ENCODE measurements at places on chromosomes 6 and 20.

- DNase-seq, result no peak
Measured at GRCh38 chr6:5506149-5506548, 244.8 kb downstream of the FARS2 start.

DNA sequence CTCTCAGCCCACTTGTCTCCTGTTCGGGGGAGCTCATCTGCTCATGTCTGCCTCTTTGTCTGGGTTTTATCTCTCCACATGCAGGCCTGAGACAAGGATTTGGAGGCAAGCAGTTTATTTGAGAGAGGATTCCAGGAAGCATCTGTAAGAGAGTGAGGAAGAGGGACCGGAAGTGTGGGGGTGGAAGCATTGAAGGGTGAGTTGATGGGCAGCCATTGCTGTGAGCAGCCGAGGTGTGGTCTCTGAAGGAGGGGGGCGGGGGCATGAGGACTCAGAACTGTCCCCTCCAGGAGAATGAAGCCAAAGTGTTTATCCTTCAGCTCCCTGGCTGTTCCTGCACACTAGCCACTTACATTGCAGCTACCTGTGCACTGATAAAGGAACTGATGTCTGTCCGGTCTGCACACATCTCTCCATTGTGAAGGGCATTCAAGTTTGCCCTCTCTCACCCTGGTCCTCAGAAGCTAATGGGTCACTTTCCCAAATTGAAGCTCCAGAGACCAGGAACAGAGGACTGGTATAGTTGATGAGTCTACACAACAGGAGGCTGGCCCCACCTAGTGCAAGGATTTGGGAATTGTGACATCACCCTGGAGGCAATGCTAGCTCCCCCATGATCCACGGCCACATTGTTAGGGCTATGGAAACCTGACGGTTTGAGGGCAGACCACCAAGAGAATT lies 100.5 kb upstream of the FOXA2 start:
- no peak for DNase-seq

GRCh38 chr20:35318502-35319157 lies 26.4 kb upstream of the FAM83C start:
- no peak for DNase-seq

DNA sequence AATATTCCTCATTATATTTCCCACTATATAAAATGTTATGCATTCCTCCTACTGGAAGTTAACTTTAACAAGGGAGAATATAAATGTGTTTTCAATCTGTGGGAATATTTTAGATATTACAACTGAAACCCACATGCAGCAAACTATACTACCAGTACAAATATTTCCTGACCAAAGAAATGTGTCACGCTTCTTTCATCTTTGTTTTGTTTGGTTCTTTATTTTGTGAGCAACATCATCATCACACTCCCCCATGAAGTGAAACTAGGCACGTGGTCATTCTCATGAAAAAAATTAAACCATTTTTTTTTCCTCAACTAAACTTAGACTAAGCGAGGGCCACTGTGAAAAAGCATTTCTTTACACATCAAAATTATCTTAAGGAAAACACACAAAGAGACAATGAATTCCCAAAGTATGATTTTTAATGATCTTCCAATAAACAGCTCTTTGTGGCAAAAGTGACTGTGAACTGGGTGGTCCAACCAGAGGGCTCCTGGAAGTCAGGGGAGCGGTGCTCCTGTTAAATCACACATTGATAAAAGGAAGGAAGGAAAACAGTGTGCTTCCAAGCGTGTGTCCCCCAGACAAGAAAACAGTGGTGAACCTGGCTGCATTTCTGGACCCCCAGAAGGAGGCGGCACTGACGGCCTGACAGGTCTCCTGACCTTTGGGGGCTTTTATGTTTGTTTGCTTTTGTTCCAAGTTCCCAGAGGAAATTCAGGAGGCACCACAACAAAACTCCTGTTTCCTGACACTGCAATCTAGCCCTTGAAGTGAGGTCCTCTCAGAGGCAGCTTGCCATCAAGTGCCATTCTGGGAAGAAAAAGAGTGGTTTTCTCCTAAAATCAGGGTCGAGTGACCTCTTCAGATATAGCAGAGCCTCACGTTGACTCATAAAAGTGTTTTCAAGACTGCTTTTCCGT lies 166.8 kb upstream of the FOXQ1 start:
- DNase-seq, result no peak

GRCh38 chr20:49310705-49311104 lies 32.8 kb upstream of the ZNFX1 start:
- no peak for DNase-seq

- DNase-seq, result no peak
Measured at GRCh38 chr20:2164966-2165365, 63.3 kb downstream of the STK35 start.

DNA sequence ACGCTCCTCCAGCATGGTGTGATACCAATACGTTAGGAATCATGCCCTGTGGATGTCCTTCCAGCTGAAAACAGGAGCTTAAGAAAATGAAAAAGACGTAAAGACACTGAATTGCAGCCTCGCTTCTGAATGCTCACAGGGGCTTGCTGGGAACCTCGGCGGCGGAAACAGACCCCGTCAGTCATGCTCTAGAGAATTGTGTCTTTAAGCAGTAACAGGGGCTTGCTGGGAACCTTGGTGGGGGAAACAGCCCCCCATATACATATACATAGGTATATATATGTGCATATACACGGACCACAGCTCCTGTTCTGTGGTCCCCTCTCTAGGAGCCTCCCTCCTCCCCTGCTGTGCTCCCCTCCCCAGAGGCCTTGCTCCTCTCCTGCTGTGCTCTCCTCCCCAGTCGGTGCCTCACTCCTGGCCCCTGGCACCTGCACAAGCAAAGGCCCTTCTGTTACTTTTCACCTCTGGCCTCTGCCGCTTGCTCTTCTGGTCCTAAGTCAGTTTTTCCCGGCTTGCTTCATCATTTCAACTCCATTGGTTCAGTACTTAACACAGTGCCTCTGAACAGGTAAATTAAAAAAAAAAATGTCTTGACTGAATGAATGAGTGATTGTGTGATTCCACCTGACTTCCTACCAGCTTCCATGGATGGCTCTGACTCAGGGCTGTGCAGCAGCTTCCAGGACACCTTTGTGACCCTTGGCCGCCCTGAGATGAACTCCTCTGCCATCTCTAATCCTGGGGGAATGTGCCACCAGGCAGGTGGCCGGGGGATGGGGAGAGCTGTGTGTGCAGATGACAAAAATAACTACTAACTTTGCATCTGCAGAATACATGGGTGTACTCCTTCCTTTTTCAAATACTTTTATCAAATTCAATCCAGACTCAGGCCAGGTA lies 246.1 kb downstream of the SMOC2 start:
- no peak for DNase-seq

- no peak for DNase-seq
Measured at GRCh38 chr20:38665094-38665493, 59.2 kb upstream of the SLC32A1 start.

DNA sequence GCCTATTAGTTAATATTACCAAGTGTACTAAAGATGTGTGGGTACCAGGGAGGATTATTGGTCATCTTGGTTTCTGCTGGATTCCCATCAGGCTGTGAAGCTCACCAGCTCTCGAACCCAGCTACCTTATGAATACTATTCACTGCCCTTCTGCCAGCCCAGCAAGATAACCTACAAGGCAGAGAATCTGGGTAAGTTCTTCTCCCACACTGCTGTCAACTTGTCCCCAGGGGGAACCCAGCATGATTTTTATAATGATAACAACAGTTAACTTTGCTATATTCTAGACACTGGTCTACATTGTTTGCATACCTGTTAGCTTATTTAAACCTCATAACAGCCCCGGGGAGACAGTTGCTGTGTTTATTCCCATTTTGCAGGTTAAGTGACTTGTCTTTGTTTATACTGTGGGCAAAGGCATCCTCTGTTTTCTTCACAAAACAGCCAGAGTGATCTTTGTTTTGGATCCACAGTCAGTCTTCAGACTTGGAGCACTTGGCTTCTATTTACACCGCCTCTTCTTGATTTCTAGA lies 26.5 kb downstream of the TM9SF4 start:
- DNase-seq, result no peak

DNA sequence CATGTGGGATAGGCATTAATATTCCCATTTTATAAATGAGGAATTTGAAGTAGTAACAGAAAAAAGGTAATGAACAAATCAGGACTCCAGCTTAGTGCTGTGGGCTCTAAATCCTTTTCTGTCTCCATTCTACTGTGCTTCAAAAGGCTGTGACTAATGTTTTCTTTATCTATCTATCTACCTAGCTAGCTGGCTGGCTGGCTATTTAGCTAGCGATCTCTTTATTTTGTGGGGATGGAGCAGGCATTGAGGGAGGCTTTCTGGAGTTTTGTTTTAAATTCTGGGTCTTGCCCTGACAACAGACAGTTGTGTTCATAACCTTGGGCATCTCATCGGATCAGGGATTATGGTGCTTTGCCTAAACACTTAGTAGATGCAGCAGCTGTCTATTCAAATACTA lies 139.2 kb downstream of the SOX4 start:
- DNase-seq, result no peak

DNA sequence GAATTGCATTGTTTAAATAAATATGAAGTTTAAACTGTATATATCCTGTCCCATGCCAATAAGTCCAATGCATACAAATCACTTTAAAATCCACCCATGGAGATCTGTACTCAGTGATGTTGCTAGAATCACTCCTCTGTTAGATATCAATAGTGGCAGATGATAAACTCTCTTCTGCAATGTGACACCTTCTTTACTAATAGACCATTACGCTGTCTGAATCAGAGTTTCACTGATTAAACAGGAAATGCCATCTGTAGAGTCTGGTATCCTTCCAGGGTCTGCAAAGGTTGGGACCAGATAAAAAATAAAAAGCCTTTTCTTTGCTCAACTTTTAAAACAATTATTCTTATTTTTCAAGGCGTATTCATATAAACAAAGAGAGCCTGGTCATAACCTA lies 134.5 kb downstream of the EDN3 start:
- no peak for DNase-seq

- no peak for DNase-seq
Measured at GRCh38 chr20:43188861-43189553, 699 bp downstream of the PTPRT start.

DNA sequence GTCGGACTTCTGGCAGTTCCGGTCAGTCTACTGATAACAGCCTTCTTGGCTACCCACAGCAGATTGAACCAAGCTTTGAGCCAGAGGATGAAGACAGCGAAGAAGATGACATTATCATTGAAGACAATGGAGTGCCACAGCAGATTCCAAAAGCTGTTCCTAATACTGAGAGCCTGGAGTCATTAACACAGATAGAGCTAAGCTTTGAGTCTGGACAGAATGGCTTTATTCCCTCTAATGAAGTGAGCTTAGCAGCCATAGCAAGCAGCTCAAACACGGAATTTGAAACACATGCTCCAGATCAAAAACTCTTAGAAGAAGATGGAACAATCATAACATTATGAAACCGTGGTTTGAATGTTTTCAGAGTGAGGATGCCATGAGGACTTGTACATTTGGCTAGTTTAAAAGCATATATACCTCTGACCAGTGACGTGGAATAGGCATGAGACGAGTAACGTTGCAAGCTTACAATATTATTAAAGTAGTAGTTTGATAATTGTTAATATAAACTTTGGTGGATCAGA lies 18.8 kb downstream of the PARD6B start:
- DNase-seq, result no peak

DNA sequence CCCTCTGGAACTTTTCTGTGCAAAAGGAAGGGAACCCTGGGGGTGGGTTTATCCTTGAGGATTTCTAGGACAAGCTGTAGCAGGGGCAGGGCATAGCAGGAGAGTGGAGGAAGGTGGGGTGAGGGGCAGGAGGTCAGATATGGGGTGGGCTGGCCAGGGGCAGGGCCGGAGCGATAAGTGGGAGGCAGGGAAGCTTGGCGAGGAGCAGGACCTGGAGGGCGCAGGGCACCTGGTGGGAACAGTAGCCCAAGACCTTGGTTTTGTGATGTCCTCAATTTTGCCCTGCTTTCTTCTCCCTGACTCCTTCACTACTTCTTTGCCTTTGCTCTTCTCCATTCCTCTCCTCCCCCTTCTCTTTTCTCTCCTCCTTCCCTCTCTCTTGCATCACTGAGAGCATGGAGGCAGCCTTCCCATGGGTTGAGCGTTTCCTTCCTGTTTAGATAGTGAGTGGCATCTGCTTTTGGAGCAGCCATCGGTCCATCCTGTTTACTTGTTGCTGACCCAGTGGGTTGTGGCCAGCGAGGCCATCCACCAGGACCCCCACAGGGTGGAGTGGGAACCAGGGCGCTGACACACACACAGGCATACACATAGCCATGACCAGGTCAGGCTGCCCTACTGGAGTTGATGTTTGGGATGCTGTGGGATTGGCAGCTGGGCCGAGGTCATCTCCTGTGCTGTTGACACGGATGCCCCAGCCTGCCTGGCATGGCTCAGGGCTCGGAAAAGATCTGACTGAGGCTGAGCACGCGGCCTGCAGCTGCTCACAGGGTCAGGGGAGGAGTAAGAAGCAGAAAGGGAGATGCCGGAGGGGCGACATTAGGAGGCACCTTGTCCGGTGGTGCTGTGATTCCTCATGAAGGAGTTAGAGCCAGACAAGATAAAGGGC lies 121.0 kb upstream of the RNF24 start:
- DNase-seq, result no peak

DNA sequence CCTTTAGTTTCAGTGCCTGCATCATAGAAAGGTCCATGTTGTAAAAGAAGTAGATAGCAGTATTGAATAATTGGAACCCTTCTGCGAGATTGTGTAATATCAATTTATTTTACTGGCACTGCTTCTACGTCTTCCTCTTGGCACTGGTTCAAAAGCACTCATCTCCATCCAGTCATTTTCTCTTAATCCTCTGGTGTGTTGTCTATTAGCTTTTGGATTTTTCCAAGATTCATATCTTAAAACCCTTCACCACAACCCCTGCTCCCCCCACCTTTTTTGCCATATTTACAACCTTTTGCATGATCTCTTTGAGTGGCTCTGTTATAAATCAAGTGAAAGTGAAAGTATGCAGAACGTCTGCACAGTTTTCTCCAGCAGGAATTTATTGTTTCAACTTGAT lies 76.6 kb upstream of the HSF2 start:
- DNase-seq, result no peak

DNA sequence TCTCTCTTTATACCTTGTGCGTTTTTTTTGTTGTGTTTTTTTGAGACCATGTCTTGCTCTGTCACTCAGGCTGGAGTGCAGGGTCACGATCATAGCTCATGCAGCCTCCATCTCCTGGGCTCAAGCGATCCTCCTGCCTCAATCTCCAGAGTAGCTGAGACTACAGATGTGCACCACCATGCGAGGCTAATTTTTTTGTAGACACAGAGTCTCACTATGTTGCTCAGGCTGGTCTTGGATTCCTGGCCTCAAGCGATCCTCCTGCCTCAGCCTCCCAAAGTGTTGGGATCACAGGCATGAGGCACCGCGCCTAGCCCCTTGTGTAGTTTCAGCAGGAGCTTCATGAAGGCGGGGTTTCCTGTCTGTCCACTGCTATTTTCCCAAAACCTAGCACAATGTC lies 27.3 kb downstream of the PDRG1 start:
- no peak for DNase-seq

GRCh38 chr6:152351110-152351509 lies 286.1 kb downstream of the SYNE1 start:
- DNase-seq, result no peak

GRCh38 chr6:33731751-33732282 lies 14.9 kb downstream of the IP6K3 start:
- no peak for DNase-seq

DNA sequence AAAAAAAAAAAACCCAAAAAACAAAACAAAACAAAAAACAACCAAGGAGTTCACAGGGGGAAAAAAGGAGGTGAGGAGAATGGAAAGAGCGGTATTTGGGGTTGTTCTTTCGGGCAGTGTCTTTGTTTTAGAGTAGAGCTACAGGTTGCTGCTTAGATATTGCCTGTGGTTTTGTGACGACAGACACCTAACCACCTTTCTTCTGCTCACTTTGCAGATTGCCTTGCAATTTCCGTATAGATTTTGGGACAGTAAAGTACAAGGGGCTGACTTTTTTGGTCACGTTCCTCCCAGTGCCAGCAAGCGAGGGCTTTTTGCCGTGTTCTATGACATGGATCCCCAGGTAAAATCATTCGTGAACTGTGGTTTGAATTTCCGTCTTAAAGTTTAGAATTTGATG lies 50.9 kb downstream of the DEK start:
- DNase-seq, result no peak
